ENCODE measurements at places on chromosomes 6 and 20.
A peak's percentile ranks its signal among the peaks of the same experiment; 100 is the strongest.

- peak; percentile 31 for DNase-seq
These were observed 1.0 kb upstream of the E2F3 start for GRCh38 chr6:20400456-20401204.

DNA sequence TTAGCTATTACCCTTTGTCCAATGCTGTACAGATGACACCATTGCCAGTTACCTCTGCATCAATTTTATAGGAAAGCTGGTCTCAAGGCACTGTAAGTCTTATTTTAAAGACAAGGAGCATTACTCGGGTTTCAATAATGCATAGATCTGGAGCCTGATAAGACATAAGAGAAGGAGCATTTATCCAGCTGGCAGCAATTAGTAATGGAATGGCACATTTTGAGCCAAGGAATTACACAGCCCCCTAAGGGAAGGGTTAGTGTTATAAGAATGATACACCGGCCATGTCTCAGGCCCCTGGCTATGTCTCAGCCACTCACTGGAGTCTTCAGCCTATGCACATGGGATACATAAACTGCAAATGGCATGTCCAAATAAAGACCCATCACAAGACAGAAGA, 23.1 kb upstream of the TMEM242 start:
- DNase-seq = no peak

DNA sequence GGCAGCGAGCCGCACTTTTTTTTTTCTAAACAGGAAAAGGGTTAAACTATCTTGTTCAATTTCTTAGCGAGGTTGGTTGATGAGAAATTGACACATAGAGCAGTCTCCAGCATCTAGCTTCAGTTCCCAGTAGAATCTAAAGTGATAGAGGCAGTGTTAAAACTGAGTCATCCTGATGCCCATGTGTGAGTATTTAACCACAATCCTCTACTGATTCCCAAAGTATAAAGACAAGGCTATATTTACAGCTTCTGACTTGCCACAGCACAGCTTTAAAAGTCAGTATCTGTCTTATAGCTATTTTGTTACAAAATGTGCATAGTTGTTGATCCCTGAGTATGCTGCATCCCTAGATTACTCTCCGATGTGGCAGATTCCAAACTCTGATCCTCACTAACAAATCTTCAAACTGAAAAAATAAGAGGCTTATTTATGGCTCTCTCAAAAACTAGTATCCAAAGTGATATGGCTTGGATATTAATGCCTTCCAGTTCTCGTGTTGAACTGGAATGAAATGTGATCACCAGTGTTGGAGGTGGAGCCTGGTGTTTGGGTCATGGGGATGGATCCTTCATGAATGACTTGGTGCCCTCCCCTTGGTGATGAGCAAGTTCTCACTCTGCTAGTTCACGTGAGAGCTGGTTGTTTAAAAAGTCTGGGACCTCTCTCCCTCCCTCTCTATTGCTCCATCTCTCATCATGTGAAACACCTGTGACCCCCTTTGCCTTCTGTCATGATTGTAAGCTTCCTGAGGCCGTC, 13.1 kb upstream of the POPDC3 start:
- no peak for DNase-seq

DNA sequence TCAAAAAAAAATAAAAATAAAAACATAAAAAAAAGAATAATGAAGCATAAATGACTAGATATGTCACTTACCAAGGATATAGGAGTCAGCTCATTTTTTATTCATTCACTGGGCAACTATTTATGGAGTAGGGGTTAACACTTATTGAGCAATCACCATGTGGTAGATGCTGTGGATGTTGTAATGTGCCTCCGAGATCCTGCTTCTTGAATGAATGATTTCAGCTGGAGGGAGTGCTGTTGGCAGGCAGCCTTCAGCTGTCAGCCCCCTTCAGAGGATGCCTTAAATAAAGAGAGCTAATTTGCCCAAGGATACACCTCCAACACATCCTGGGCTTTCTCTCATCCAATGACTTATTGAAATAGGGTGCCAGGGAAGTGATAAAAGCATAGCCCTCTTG, 229.5 kb upstream of the DTNBP1 start:
- no peak for DNase-seq

DNA sequence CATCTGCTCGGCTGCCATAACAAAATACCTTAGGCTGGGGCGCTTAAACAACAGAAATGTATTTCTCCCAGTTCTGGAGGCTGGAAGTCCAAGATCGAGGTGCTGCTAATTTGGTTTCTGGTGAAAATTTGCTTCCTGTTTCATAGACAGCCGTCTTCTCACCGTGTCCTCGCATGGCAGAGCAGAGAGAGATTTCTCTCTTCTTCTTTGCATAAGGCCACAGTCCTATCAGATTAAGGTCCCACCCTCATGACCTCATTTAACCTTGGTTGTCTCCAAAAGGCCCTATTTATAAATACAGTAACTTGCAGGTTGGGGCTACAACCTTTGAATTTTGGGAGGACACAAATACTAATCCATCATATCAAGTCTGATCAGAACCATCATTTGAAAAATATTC, 544.3 kb downstream of the KIF16B start:
- DNase-seq = no peak

DNA sequence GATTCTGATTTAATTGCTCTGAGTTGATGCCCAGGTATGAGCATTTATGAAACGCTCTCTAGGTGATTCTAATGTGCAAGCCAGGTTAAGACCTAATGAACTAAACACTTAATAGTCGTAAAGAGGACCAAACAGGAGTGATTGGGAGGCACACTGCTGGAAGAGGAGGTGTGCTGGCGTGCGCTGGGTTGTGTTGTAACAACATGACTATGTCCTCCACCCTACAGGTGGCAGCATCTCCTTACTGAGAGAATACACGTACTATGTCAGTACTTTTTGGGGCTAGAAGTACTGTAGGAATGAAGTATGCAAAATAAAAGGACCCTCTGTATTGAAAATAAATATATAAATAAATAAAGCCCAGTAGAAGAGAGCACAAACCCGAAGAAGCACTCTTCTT, 11.9 kb downstream of the C6orf89 start:
- no peak for DNase-seq

DNA sequence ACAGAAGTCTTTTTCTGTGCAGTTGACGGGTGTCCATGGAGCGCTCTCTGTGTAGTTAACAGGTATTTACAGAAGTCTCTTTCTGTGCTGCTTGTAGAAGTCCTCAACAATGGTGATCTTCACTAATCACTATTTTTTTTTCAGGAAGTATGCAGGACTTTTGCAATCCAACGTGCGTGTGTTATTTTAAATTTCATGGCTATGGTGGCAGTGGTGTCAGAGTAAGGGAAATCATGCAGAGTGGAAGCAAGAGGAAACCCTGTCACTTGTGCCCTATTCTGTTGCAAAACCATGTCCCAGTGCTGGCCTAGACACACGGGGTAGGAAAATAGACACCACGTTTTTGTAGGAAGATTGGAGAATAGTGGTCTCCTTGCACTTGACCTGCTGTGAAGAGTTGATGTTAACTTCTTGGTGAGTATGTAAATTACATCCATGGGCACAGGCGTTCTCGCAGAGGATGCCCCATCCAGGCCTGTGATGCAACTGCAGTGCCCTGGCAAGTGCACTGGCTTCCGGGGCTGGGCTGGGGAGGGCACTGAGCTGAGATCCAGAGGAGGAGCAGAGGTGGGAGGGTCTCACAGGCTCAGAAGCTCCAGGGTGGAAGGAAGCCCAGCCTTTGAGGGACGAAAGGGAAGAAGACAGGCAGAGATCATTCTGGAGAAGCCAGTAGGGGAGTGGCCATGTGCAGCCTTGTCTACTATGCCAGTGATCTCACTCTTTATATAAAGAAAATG, 146.5 kb downstream of the SYCP2 start:
- no peak for DNase-seq

DNA sequence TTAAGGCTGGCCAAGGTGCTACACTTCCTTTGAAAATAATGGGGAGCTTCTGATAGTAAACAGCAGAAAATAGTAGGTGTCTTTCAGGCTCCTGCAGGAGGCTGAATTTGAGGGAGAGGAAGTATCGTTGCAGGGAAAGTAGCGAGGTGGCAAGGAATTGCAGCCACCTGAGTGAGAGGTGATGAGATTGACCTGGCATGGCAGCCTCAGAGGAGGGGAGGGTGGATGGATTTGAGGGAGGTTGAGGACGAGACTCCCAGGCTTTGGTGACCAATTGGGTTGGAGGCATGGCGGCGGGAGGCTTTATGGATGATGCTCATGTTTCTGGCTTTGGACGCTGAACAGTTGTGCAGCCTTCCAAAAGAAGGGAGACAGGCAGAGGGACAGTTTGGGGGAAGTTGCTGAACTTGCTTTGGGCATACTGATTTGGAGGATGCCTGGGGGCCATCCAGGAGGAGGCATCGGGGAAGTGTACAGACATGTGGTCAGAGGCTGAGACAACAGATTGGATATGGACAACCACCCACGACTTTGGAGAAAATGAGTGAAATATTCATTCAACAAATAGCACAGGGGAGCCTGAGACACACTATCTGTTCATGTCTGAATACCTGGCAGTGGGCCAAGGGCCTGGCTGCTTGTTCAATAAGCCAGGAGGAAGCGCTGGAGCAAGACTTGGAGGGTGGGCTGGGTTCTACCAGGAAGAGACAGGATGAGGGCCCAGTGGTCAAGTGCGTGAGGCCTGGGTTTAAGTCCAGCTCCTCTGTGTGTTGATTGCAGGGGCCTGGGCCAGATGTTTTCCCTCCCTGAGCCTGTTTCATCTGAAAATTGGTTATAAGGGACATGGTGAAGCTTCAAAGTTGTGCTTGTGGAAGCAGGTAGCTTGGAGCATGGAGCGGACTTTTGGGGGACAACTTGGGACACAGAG, 113.2 kb downstream of the CEBPB start:
- no peak for DNase-seq

DNA sequence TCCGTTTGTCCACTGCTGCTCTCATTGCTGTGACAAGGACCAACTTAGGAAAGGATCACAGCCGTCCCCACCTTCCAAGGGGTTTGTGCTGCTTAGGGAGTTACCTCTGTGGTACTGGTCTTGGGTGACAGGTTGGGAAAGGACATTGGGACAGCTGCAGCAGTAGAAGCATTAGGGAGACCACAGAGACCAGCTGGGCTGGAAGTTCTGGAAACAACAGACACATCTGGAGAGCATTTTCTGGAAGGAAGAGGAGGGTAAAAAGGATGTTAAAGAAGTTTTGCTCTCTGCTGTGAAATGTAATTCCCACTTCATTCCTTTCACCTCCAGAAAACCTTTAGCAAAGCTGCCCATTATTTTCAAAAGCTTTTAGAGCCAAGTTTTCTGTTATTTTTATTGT, 304.2 kb downstream of the LRFN2 start:
- DNase-seq = no peak

DNA sequence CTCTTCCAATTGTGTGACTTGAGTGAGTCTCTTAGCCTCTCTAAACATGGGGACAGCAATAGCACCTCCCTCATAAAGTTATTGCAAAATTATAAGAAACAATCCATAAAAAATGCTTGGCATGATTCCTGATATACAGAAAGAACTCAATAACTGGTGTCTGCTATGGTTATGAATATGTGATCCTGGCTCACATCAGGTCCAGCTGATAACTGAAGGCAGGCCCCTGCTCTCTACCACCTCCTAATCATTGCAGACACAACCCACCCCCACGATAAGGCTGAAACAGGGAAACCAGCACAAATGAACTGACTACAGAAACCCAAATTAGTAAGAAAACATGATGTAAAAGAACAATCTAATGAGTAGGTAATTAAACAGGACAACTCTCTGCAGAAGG, 5.4 kb downstream of the TRIM15 start:
- no peak for DNase-seq

DNA sequence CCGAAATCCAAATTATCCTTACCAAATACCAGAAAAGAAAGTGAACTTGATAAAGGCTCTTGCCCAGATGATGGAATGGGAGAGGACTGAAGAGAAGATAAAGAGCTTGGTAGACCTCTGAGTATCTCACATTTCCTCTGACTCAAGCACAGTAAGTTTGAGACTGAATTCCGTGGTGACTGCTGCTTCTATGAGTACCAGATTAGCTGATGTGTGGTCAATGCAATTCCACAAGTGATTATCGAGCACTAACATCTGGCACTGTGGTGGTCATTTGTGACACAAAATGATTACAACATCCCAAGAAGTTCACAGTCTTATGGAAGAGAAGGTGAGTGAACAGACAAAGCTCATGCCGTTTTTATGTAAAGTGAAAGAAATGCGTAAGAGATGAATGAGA, 2.6 kb upstream of the RPS6KA2 start:
- no peak for DNase-seq

All from stimulated activated CD4-positive, alpha-beta T cell treated with anti-CD3 and anti-CD28 coated beads, Interleukin-12 subunit alpha, Interleukin-12 subunit beta, amount 100 ng/mL, for 24 hours (primary cell).